ENCODE measurements at places on chromosomes 5 and 9. TPM values are rescaled to one million over a fixed set of nuclear protein-coding genes. Genes with fewer than 3 reads are reported as not detected.
A peak's percentile ranks its signal among the peaks of the same experiment; 100 is the strongest.

Gene PDZD2
- not detected for total RNA-seq

DNA sequence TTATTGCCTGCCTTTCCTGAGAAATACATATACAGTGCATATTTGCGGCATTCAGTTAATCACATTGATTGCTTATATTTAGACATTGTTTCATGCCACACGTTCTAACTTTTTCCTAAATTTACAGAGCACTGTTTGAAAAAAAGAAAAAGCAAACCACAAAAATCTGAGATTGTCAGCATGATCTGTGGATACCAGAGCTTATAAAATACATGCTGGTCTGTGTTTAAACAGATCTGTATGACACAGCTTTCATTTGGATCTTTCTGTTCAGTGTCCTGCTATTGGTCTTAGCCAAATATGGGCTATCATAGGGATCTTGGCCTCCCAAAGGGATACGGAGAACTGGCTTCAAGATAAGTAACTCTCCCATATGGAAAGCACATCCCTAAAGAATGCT lies 20.2 kb downstream of the ALDH1A1 start:
- no peak for DNase-seq

- DNase-seq = peak; percentile 4
Observed at GRCh38 chr5:84568171-84568570, 183.5 kb upstream of the EDIL3 start.

DNA sequence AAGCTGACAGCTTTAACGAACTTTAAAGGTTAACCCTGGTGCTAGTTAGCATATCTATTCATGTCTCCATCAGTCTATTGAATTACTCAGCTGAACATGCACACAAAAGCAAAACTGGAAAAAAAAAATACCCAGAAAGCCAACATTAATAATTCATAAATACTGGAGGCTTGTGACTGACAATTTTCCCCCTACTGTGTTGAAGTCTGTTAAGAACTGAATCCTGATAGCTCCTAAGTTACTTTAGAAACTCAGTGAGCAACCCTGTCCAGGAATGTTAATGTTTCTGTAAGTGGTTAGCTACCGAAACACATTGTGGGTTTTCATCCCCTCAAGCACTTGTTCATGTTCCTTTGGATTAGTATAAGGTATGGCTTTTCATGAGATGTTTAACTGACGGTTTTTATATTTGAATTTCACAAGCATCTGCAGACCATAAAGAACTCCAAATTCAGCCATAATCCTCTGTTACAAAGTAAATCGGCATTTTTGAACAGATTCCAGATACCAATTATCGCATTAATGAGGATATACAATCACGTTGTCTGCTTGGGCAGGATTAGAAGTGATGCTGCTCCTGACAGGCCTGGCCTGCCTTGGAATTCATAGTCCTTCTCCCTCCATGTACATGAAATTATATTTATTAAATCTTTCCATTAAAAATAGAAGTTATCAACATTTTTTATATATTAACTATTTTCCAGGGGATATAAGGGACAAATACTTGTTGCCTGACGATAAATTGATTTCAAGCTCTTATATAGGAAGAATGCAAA lies 331.2 kb downstream of the TLE4 start:
- DNase-seq = no peak

DNA sequence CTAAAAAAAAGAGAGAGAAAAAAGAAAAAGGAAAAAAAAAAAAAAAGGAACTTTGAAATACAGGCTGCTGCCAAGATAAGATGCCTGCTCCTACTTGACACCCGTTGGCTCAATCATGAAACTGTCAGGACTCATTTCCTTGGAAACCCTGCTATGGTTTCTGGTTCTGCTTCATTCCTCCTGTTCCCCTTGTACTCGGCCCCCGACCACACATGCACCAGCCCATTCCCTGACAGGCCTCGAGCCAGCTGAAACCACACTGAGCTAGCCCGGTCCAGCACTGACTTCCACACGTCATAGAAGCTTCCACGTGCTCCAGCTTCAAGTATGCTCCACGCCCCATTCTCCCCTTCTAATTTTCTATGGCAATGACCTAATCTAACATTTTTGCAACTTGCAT lies 93.2 kb downstream of the MYO10 start:
- no peak for DNase-seq

Gene CCNI2
- not detected for total RNA-seq

Gene PCDHGB4
- 0.18 TPM for total RNA-seq

GRCh38 chr9:96398582-96399324 lies 15.2 kb upstream of the SLC35D2 start:
- no peak for DNase-seq

GRCh38 chr5:34059977-34060376 lies 17.0 kb upstream of the C1QTNF3 start:
- DNase-seq = no peak

Gene PKD2L2
- total RNA-seq = not detected

All from SJSA1 (cell line).